Thoracic aorta (tissue), 2 donors: ENCODE measurements at places on chromosomes 1 and 21. TPM values are rescaled to one million over a fixed set of nuclear protein-coding genes. Genes with fewer than 3 reads are reported as not detected.

DNA sequence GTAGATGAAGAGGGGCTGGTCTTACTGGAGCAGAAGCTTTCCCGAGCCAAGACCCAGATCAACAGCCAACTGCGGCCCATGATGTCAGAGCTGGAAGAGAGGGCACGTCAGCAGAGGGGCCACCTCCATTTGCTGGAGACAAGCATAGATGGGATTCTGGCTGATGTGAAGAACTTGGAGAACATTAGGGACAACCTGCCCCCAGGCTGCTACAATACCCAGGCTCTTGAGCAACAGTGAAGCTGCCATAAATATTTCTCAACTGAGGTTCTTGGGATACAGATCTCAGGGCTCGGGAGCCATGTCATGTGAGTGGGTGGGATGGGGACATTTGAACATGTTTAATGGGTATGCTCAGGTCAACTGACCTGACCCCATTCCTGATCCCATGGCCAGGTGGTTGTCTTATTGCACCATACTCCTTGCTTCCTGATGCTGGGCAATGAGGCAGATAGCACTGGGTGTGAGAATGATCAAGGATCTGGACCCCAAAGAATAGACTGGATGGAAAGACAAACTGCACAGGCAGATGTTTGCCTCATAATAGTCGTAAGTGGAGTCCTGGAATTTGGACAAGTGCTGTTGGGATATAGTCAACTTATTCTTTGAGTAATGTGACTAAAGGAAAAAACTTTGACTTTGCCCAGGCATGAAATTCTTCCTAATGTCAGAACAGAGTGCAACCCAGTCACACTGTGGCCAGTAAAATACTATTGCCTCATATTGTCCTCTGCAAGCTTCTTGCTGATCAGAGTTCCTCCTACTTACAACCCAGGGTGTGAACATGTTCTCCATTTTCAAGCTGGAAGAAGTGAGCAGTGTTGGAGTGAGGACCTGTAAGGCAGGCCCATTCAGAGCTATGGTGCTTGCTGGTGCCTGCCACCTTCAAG is 57.3 kb downstream of the LAMC2 start:
- DNase-seq: no peak

DNA sequence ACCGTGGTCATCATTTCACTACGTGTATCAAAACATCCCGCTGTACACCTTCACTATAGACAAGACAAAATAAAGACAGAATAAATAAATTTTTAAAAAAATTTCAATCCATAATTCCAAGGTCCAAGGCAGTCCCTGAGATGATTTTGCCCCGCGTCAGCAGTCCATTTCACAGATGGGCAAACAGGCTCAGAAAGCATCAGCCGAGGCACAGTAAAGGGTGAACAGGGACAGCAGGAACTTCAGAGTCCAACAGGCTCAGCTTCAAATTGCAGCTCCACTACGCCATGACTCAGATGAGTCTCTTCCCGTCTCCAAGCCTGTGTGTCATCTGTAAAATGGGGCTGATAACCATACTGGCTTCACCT is 15.0 kb downstream of the MATN1 start:
- DNase-seq: no peak

- no peak for DNase-seq
Observed at GRCh38 chr1:180280617-180281016, 50.6 kb downstream of the LHX4 start.

- DNase-seq: no peak
Observed at GRCh38 chr1:215082532-215083382, at the start of gene KCNK2. Gene KCNK2 (plus strand): TSS chr1:215082737. CDS start chr1:215083386, 649 bp downstream.

DNA sequence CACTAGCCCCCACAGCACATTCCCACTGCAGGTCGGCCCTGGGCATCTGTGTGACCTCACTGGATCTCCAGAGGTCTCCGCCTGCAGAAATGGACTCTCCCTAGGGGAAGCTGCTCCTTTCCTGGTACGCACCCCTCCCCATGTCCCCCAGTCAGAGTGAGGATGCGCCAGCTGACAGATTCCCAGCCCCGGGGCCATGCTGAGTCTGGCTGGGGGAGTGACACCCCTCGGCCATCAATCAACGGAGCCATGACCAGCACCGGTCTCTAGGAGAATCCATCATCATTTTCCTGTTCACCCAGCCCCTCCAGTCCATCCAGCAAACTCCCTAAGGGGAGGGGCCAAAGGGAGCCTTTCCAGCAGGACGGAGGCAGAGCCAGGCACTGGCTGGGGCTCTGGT is 68.7 kb upstream of the PAX7 start:
- no peak for DNase-seq

DNA sequence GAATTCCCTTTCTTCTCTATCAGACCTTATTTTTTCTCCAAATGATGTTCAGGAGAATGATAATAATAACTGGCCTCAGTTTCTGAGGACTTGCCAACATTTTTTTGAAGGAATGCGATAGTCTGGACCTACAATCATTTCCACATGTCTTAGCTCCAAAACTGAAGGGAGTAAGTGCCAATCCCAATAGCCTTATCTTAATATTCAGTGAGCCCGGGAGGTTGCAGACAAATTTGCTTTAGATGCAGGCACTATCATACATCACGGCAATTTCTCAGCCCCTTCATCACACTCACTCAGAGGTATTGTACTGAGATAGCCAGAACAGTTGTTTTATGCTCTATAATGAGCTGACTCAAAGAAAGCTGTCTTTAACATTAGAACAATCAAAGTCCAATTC is 796.9 kb downstream of the ADGRL2 start:
- DNase-seq: no peak

GRCh38 chr1:86487131-86487810 is 18.5 kb downstream of the CLCA1 start:
- DNase-seq: no peak

- no peak for DNase-seq
Observed at GRCh38 chr1:224432146-224432545, 2.5 kb downstream of the WDR26 start.

DNA sequence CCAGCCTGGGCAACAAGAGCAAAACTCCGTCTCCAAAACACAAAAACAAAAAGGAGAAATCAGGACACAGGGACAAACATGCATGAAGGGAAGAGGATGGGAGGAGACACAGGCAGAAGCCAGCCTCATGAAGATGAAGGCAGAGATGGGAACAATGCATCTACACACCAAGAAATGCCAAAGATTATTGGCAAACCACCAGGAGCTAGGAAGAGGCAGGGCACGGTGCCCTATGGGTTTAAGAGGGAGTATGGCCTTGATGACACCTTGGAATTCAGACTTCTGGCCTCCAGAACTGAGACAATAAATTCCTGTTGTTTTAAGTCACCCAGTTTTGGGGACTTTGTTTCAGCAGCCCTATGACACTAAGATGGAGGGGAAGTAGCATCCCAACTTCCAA is 5.2 kb downstream of the TMPRSS3 start:
- DNase-seq: no peak

DNA sequence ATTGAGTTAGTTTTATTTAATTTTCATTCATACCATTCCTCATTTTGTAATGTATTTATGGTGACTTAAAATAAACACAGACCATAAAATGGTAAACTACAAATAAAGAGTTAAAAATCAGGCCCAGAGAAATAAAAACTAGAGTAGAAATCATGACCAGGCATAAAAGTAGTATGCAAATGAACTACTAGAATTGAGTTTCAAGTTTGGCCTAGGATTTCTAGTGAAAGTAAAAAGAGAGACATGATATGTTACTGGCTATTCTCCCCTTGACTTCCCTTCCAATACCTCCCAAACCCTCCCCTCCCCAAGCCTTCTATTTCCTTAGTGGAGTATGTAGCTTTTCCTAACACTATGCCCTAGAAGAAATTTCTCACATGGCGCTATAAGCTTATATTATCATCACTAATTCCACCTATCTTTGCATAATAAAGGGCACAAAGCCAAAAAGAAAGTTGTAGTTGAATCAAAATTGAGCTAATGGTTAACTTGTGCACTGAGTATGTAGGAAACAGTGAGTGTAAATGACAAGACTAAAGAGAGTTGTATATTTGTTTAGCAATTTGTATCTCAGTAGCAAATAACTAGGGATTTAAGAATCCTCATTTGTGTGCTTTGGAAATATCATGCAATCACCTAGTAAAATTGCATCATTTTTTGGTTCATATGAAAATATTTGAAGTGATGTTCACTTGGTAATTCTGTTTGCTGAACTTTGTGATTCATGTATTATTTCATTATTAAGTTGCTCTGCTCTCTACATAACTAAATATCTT is 29.7 kb upstream of the CDC14A start:
- no peak for DNase-seq

- no peak for DNase-seq
Observed at GRCh38 chr1:197486946-197487345, 218.9 kb downstream of the CRB1 start.

DNA sequence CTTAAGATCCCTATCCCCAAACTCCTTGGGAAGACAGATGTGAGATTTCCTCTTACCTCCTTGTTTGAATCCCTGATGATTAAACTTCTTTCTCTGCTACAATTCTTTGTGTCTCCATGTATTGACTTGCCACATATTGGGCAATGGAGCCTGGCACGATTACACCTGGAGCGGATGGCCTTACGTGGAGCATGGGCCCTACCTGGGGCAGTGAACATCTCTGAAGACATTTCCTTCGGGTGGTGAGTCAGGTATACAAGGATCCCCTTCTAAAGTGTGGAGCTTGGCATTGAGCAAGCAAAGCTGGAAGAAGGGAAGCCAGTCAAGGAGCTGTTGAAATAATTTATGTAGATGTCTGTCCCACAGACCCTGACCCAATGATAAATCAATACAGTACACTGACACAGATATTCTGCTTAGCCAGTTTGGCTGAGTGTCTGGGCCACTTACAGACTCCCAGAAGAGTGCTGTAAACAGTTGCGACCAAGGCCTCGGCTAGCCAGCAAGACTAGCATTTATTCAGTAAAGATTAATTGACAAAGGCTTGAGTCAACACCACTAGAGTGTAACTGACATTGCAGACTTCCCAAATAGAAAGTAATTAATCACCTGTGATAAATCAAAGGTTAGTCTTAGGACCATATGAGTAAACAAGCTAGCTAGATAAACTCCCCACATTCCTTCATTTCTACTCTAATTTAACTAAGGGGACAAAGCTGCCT is 83.1 kb upstream of the KCNK1 start:
- no peak for DNase-seq

DNA sequence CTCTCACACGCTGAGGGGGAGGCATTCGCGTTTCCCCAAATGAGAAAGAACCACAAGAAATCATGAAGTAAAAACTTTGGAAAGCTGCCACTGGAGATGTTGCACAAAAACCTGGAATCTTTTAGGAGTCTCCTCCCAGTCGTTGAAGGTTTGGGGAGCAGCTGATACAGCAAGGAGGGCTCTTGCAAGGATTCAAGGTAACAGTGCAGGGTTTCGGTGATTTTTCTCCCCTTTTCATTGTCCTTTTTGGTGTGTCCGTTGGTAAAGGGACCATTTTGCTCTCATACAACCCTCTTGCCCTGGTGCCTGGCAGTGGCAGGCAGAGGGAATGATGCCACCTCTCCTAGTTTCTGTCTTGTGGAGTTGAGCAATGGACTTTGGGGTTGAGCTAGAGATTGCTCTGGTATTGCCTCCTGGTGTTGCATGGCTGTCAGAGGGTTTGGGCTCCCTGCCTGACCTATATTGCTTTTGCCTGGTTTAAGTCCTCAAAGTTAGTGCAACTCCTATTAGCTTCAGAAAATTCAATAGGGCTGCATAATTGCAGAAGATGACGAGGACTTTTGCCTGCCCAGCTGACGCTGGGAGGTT is 872 bp downstream of the BRINP2 start:
- no peak for DNase-seq

- no peak for DNase-seq
Observed at GRCh38 chr1:116345843-116346242, 27.2 kb upstream of the ATP1A1 start.

DNA sequence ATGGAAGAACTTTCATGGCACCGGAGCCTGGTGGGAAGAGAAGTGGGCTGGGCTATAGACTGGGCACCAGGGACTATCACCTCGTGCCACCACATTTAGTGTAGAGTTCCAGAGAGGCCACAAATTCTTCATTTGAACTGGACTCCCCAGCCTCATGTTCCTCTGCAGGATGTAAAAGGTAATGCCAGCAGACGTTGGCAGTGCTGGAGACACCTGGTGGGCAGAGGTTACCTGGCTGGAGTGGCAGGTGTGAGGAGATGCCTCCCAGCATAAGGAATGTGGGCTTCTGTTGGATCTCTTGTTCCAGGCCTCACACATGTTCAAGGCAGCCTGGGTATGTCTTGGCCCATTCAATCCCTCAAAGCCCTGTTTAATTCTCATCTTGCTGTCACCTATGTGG is 35.2 kb downstream of the TEX35 start:
- no peak for DNase-seq

- DNase-seq: no peak
Observed at GRCh38 chr21:14414932-14415508, 32.1 kb upstream of the HSPA13 start.

DNA sequence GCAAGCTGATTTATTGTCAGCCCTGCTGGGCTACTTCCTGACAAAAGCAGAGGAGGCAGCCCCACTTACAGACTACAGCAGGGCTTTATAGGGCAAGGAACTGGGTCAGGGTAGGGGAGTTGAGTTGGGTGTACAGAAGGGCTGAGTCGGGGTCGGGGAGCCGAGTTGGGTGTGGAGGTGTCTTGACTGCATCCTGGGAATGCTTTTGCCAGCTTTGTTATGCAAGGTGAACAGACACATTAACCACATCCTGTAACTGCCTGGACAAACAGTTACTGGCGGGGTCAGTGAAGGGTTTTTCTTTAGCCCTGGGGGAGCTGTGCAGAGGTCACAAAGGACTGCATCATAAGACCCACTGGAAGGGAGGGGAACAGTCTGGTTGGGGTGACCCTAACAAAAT is 39.1 kb upstream of the GBP5 start:
- DNase-seq: no peak

- DNase-seq: no peak
Observed at GRCh38 chr1:178976541-178976940, 49.2 kb upstream of the FAM20B start.

DNA sequence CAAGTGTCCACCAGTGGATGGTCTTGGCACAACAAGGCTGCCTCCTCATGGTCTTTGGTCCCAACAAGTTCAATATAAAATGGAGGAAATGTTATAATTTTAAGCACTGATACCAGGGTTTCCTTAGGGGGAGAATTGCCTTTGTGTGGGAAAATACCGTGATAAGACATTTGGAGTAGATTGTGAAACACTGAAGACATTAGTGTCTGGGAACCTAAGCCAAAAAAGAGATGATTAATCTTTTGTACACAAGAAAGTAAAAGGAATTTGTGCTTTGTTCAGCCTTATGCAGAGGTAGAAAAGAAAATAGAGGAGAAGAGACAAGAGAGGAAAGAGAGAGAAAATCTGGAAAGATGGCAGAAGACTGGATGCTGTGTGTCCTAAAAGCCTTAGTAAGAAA is 36.1 kb downstream of the ST6GALNAC3 start:
- DNase-seq: no peak

GRCh38 chr21:14736162-14736561 is 190.0 kb upstream of the SAMSN1 start:
- DNase-seq: no peak

GRCh38 chr1:47679301-47679791 is 241.5 kb downstream of the FOXD2 start:
- no peak for DNase-seq

- peak; percentile 77 for DNase-seq
Observed at GRCh38 chr1:70205434-70206118, at the start of gene LRRC40. Gene LRRC40 (minus strand): TSS chr1:70205579. CDS start chr1:70205540, 39 bp downstream.

Gene MLLT11
- 1.2 TPM for total RNA-seq

Gene C1orf185
- total RNA-seq: not detected

Gene FAM72D
- total RNA-seq: not detected

Gene TNFAIP8L2
- 3.9 TPM for total RNA-seq
